Thymus (tissue), 14 donors: ENCODE measurements at places on chromosomes 4 and X.

DNA sequence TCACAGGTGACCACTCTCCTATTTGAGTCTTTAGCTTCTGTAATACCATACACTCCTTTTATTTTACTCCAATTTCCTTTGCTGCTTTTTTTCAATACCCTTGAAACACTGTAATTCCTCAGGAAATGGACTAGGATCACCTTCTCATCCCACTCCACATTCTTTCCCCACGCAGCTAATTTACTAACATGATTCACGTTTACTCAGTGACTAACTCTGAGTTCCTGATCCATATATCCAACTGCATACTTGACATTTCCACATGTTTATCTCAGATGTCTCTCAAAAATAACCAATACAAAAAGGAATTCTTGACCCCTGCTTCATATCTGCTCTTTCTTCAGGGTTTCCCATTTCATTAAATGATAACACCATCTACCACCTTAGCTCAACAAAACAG lies 19.9 kb downstream of the RPS6KA6 start:
- no peak for DNase-seq

GRCh38 chr4:32909736-32910135 lies 2189.6 kb downstream of the PCDH7 start:
- no peak for DNase-seq

GRCh38 chr4:182642831-182643230 lies 274.4 kb downstream of the DCTD start:
- no peak for DNase-seq

DNA sequence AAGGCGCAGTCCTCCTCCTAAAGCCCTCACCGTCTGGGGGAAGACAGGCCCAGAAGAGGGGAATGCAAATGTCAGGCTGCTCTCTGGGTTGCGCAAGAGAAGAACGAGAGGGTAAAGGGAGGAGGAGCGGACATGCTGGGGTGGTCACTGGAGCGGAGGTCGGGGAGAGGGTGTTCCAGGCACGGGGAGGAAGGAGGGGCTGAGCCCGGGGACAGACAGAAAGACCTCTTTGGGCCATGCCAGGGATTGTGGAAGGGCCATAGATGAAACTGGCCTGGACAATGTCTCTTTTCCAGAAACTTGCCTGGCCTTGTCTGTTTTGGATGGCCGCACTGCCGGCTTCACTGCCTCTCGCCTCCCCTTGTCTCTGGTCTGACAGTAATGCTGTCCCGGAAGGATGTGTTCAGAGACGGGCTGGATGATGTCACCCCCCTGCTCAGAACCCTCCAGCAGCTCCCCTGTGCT lies 121.0 kb downstream of the SORCS2 start:
- no peak for DNase-seq

DNA sequence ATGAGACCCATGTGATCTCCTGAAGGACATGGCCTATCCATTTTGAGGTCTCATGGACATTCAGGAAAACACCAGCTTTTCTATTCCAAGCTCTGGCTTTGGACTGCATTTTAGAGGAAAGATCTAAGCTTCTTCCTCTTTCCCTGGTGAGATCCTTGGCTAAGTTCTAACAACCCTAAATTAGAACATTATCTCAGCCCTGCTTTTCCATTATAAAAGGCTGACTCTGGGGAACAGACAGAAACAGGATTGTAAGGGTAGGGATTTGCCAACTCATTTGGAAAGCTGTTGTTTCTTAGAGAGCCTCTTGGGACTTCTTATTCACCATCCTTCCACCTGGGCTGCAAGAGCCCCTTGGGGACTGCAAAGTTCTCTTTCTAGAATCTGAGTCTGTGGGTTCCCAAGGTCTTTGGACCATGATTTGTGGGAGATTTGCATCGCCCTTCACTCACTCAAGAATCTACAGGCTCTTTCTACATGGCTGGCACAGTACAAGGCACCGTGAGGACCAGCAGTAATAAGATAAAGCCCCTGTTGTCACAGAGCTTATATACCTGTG lies 146.9 kb downstream of the FNIP2 start:
- no peak for DNase-seq

DNA sequence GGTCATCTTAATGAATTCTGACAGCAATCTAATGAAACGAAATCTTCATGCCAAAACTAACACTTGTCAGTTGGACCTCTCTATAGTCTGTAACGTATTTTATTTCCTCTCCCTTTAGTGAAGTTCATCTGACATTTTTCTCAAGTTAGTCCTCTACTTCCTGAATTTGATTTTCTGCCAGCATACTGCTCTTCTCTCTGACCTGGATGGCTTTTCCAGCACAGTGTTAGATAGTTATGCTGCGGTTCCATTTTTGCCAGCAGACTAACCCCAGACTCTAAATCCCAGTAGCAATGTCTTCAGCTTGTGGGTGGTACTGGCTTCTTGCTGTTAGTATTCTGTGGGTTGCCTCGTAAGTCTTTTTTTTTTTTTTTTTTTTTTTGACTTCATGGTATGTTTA lies 146.7 kb upstream of the VEGFC start:
- DNase-seq: no peak

DNA sequence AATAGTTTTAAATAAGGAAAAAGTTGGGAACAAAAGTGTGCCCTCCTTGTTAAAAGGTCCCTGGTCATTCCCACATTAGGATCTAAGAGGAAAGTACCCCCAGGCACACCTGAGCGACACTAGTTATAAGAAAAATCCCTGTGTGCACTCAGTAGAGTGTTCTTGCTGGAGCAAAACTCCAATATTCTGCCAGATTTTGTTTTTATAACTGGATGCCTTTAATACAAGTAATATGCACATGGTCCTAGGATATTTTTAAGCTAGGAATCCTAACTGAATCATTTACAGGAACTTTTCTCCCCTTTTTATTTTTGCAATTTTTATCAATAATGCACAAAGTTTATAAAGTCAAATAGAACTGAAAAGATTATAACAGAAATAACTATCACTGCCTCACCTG lies 68.6 kb downstream of the BEND4 start:
- DNase-seq: no peak

DNA sequence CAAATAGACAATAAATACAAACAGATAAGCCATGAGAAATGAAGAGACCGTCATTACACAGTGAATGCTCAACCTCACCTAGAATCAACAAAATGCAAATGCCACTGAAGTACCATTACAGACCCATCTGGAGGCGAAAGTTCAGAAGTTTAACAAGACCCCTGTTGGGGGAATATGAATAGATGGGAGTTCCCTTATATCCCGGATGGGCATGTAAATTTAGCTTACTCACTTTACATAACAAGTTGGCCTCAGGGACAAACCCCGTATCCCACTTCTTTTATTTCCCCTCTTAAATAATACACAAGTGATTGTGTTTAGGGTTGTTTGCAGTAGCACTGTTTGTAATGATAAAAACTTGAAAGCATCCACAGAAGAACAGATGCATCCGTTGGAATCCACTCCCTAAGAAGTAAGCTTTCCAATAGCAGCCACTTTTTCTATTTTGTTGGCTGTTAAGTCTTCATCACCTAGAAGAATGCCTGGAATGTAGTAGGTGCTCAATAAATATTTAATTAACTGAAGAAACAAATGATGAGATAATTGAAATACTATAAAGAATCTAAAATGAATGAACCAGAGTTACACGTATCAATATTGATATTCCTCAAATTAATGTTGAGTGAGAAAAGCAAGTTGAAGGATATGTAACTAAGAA lies 1076.3 kb upstream of the TENM3 start:
- DNase-seq: no peak

DNA sequence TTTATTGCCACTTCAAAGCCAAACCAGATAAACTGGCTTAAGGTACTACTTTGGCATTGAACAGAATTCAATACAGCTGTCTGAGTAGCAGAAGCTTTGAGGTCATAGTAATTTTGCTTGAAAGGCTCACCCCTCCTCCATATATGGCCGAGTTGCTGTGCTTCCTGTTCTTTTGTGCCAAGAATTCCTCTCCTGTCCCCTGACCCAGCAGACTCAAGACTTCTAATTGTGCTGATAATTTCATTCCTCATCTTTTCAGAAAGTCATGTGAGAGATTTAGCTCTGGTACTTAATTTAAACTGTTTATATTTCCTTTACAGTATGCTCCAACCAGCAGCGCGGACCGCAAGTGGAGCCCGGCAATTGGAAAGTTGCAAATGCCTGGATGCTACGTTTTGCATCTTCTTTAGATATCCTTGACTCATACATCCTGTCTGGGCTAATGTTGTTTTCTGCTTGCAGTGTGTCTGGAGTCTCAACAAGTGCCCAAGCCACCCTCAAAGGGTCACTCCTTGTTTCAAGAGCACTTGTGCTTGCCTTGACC lies 373.4 kb downstream of the PDGFC start:
- DNase-seq: no peak

DNA sequence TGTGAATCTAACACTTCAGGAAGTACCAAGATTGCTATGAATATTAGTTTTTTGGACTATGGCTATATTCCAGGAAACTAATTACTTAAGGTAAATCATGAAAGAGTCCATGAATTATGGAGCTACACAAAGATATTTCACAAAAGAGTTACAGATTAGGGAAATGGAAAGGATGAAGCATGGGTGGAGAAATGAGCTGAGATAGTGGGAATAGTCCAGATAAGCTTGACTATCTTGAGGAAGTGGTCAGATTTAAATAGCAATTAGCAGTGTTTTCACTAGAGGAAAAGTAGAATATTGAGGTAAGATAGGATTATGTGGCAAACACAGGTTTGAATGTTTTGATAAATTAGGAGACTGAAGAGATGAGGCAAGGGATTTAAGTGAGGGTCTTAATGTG lies 42.1 kb upstream of the C1GALT1C1 start:
- no peak for DNase-seq

- DNase-seq: no peak
Observed at GRCh38 chrX:22882543-22882942, 117.2 kb upstream of the DDX53 start.

GRCh38 chrX:119607018-119607389 lies 780 bp upstream of the NKRF start:
- DNase-seq: no peak

- no peak for DNase-seq
Observed at GRCh38 chrX:75067931-75068330, 88.2 kb downstream of the ABCB7 start.

DNA sequence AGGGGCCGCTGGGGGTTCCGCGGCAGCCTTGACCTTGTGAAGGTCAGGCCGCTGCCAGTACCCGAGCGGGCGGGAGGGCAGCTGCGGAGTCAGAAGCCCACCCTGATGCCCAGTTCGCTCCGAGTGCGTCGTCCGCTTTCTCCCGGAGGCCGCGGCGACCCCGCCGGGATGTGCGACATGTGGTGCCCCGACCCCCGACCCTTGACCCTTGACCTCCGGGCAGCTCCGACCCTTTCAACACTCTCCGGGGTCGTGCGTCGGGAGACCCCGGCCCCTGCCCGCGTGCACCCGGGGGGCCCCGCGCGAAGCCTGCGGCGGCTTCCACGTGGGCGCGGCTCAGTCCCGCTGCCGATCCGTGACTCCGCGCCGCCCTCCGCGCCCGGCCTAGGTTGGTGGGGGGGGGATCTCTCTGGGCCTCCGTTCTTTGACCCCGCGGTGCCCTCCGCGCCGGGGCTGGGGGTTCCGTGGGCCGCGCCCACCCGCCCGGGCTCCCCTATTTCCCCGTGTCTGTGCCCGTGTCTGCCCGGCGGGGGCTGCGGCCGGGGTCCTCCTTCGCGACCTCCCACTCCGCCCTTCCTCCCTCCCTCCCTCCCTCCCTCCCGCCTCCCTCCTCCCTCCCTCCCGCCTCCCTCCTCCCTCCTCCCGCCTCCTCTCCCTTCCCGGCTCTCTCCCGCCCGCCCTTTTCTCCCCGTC lies 609 bp upstream of the SLC25A6 start:
- DNase-seq: peak; percentile 48
